CD4-positive, alpha-beta T cell treated with Interferon alpha-2 for 1 hour (primary cell): ENCODE measurements at places on chromosomes 16 and 17.

DNA sequence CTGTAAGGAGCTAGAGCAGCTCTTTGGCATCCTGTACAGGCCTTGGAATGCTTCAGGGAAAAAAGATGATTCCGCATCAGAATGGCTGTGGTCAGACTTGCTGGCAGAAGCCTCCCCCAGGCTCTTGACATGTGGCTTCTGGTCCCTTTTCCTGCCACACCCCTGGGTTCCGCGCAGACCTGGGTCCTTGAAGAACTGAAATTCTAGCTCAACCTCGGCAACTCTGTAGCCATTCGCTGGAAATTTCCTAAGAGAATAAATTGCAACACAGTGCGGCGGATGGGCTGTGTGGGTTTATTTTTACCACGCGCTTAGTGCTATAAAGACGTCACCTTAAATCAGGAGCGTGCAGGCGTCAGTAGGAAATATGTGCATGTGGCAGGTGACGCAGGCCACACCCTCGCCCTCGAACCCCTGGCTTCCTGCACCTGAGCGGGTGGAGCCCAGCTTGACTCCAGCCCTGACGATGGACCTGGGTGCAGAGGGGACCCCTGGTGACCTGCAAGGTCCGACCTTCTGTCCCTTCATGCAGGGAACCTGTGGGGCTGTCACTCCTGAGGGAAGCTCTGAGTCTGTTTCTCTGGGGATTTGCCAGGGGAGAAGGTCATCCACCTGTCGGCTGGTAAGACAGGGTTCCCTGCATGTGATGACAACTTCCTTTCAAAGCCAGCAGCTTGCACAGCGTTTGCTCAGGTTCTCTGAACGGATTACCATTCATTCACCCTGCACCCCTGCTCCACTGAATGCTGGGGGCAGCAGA lies 46.3 kb downstream of the METRNL start:
- peak; percentile 72 for DNase-seq

DNA sequence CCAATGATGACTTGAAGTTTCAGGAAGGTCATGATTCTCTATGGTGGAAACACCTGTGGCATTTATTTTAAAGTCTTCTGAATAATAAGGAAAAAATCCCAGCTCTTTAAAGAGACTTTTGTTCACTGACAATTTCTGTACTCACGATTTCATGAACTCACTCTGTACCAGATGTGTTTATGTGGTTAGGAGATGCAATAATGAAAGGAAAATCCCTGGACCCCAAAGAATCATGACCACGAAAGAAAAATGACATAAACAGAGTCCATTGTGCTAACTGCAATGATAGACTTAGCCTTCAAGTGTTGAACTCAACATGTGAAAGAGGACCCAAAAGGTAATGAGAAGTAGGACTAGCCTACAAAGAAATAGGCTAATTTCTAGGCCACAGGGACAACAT lies 947.5 kb downstream of the CDH11 start:
- DNase-seq: no peak

DNA sequence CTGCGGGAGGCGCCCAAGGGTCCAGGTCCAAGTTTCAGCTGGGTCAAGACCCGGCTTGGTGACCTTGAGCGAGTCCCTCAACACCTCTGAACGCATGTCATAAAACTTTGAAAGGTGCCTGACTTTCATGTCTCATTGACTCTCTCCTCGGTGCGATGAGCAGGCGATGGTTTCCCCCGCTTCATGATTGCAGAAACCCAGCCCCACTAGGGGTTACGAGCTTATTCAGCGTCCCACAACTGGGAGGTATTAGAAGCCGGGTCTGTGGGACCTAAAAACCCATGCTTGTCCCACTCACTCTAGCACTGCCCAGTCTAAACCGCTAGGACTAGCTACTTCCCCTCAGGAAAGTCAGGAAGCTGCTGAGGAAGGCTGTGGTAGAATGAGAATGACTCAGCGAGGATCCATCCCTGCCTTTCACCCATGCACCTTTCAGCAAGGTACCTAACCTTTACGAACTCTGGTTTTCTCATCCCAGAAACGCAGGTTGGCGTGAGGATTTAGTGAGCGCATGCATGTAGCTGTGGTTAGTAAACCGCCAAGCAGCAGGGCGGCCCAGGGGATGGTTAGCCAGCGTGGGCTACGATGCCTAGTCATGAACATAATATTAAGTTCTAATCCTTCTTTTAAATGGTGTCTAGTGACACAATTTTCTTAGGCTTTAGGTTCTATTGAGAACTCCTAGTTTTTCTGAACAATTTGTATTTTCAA lies 26.2 kb upstream of the RFFL start:
- DNase-seq: no peak

GRCh38 chr17:27224526-27225315 lies 69.2 kb upstream of the WSB1 start:
- no peak for DNase-seq

- no peak for DNase-seq
These were observed 13.5 kb downstream of the KCTD2 start for GRCh38 chr17:75060434-75061054.

- no peak for DNase-seq
These were observed 22.6 kb upstream of the NF1 start for GRCh38 chr17:31072186-31072585.
